ENCODE measurements at places on chromosomes 16 and 17.

DNA sequence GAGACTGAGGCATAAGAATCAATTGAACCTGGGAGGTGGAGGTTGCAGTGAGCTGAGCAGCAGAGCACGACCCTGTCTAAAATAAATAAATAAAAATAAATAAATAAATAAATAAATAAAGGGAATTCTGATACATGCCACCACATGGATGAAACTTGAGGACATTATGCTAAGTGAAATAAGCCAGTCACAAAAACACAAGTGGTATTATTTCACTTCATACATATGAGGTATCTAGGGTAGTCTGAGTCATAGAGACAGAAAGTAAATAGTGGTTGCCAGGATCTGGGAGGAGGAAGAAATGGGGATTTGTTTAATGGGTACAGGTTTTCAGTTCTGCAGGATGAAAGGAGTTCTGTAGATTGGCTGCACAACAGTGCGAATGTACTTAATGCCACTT lies 16.3 kb downstream of the PIPOX start:
- peak; percentile 22 for DNase-seq

DNA sequence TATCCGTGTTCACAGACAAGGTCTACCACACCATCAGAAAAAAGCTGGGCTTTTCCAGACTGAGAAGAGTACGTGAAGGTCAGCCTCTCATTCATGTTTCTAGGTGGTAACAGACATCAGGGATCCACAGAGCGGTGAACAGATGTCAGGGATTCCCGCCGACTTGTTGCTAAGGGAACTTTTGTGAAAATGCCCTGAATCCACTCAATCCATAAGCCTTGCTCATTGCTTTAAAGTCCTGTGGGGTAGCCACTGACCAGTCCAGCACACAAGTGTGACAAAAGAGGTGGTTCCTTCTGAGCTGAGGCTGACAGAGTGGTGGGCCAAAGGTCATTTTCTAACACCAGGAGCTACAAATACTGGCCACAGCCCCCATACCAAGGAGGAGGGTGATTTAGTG lies 5.9 kb downstream of the GAS7 start:
- DNase-seq = no peak

DNA sequence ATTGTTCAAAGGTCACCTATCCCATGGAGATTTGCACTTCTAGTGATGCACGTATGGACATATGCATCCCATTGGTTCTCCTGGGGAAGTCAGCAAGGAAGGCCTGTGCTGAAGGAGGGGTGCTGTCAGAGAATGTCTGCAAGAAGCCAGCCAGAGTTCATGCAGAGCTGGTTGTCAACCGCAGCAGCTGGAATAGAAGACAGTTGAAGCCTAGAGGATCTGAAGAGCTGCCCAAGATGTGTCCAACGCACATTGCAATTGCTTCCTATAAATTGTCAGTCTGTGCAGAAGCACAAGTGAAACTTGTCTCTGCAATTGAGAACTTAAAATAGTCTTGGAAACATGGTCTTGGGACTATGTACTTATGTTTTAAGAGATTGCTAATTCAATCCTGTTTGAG lies 82.1 kb upstream of the CNTNAP4 start:
- DNase-seq = no peak

DNA sequence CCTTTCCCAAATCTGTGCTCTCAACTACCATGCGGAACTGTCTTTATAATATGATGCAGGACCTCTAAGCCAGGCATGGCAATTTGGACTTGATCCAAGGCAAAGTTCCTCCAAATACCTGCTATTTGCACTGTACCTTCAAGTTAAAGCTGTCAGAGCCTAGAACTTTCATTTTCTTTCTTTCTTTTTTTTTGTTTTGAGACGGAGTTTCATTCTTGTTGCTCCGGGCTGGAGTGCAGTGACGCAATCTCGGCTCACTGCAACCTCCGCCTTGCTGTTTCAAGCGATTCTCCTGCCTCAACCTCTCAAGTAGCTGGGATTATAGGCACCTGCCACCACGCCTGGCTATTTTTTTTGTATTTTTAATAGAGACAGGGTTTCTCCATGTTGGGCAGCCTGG lies 51.7 kb downstream of the ARHGAP27 start:
- DNase-seq = no peak

DNA sequence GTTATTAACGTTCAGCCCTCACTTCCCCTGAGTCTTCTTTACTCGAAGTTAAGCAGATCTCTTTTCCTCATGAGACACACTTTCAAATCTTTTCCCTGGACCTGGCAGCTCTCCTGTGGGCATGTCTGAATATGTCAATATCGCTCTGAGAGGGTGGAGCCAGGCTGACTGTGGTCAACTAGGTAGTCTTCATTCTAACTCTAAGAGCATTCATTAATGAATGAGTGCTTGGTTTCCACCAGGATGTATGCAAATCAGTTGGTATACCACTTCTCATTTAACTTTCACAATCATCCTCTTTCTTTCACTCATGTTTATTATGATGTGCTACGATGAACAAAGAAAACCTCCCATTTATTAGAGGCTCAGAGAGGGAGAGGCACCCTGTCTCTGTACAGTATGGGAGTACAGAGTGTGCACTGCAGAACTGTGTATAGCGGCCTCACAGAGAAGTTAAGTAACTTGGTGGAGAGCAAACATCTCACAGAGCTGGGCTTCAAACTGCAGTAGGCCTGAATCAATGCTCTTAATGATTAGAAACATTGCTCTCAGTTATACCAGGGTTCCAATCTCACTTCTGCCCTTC lies 39.9 kb downstream of the OTOA start:
- DNase-seq = no peak

- no peak for DNase-seq
These were observed 30.1 kb downstream of the CD300LF start for GRCh38 chr17:74682471-74683190.

DNA sequence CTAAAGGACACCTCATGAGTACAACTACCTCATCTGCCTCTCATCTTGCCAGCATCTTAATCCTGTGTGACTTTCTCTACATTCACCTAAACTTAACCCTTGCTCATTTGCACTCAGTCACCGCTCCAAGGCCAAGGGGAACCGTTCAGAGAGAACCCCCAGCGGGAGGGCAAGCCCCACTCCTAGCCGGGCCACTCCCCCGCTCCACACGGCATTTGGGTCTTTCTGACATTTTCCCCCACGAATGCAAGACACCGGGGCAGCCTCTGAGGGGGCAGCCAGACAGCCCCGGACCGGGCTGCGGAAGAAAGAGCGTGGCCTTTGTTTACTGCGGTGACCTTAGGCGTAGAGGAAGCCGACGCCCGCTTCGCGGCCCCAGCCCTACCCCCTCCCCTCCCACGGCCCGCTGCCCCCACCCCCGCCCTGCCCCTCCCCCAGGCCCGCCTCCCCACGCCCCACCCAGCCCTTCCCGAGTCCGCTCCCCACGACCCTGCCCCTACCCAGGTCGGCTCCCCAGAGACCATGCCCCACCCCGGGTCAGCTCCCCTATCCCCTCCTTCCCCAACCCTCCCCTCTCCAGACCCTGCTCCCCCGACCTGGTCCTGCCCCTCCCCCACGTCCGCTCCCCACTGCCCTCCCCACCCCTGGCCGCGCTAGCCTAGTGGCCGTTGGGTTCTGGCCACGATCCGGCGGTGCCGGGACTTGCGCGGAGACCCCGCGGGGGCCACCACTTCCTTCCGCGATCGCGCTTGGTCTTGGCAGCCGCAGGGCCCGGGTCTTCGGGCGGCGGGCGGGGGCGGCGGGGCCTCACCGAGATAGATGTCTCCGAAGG lies 789 bp downstream of the CSNK1D start:
- no peak for DNase-seq

GRCh38 chr17:46151762-46152161 lies 41.5 kb downstream of the KANSL1 start:
- no peak for DNase-seq

DNA sequence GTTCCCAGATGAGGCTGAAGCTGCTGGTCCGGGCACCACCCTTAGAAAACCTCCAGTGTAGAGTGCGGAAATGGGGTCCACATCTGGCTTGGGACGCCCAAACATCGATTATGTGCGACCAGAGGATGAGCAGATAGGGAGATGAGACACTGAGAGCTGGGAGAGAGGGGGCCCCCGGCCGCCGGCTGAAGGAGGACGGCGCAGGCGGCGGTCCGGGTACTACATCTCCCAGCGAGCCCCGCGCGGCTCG lies 182 bp upstream of the SPECC1 start:
- no peak for DNase-seq

GRCh38 chr16:67345401-67345800 lies 18.8 kb downstream of the LRRC36 start:
- no peak for DNase-seq

DNA sequence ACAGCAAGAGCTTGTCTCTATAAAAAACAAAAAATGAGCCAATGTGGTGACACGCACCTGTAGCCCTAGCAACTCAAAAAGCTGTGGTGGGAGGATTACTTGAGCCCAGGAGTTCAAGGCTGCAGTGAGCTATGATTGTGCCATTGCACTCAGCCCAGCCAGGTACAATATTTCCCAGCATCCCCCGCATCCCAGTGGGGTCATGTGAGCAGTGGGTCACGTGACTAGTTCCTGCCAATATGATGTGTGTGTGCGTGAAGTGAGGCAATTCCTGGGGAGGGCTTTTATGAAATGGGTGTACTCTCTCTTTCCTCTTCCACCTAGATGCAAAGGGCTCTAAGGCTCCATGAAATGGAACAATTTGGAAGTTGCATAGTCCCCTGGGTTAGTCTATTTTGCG lies 81.3 kb downstream of the GSG1L start:
- DNase-seq = no peak

All from non-pigmented ciliary epithelial cell (primary cell).